ENCODE measurements at places on chromosomes 2 and 18. TPM values are rescaled to one million over a fixed set of nuclear protein-coding genes. Genes with fewer than 3 reads are reported as not detected.

DNA sequence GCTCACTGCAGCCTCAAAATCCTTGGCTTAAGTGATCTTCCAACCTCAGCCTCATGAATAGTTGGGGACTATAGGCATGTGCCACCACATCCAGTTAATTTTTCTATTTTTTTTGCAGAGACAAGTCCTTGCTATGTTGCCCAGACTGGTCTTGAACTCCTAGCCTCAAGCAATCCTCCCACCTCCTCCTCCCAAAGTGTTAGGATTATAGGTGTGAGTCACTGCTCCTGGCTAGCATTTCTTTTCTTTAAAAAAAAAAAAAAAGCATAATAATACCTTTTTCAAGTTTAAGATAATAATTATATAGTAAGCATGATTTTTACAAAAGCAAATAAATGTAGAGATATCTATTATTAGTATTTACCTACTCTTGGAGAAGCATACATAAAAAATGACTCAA, 36.1 kb downstream of the PPP4R1 start:
- DNase-seq, result no peak

GRCh38 chr2:50392185-50392584, 639.7 kb downstream of the NRXN1 start:
- DNase-seq, result no peak

GRCh38 chr2:214005337-214005736, 405.5 kb upstream of the VWC2L start:
- DNase-seq, result no peak

- no peak for DNase-seq
Measured at GRCh38 chr18:50622320-50622719, 62.4 kb downstream of the MAPK4 start.

Gene ZDBF2
- 8.7 TPM for total RNA-seq

Measured in mucosa of gallbladder (tissue), 1 donor.